Stimulated activated CD4-positive, alpha-beta T cell treated with anti-CD3 and anti-CD28 coated beads, Interleukin-12 subunit alpha, Interleukin-12 subunit beta, amount 100 ng/mL, for 24 hours (primary cell): ENCODE measurements at places on chromosomes 1 and 21.

- no peak for DNase-seq
Measured at GRCh38 chr1:231786126-231786525, 159.5 kb downstream of the DISC1 start.

GRCh38 chr21:36491209-36491910, 11.4 kb upstream of the CLDN14 start:
- no peak for DNase-seq

GRCh38 chr1:201773764-201774163, 55.2 kb upstream of the IPO9 start:
- DNase-seq: no peak

DNA sequence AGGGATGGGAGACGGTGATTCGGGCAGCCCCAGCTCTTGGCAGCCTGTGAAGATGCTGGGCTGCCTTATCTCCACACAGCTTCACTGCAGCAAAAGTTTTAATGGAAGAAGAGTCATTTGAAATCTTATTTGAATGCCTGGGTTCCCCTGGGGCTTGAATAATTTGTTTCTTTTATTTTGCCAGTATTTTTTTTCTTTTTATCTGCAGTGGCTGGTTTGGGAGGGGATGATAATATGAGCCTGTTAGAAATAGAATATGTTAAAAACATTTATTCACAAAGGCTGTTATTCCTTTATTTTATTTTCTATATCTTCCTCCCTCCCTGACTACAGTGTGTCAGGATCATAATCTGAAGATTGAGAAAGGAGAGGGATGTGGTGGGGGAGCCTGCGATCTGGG, 103.4 kb downstream of the ARHGEF10L start:
- DNase-seq: no peak

DNA sequence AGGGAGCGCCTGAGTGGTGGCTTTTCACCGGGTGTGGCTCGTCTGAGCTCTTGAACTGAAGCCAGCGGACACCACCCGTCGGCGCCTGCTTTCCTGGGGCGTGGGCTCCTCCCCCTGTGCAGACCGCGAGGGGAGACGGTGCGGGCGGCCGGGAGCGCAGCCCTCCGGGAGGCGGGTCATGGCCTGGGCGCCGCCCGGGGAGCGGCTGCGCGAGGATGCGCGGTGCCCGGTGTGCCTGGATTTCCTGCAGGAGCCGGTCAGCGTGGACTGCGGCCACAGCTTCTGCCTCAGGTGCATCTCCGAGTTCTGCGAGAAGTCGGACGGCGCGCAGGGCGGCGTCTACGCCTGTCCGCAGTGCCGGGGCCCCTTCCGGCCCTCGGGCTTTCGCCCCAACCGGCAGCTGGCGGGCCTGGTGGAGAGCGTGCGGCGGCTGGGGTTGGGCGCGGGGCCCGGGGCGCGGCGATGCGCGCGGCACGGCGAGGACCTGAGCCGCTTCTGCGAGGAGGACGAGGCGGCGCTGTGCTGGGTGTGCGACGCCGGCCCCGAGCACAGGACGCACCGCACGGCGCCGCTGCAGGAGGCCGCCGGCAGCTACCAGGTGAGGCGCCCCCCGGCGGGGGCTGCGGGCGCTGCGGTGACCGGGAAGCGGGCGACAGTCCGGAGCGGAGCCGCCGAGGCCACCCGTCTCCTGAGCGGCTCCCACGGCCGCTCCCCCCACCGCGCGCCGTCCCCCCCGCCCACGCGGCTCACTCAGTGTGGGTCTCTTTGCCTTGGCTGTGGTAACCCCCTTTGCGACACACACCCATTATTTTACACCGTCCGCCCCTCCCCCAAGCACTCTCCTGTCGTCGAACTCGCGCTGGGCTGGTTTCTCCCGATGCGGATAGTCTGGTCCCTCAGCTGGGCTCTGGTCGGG, at the start of gene TRIM58:
TSS of gene TRIM58 (plus strand) at position 119 of the 916 bp plus-strand sequence. CDS start at position 179, 60 bp downstream.
- DNase-seq: peak; percentile 17
